Right renal pelvis (tissue), 4 donors: ENCODE measurements at places on chromosomes 5 and 9. TPM values are rescaled to one million over a fixed set of nuclear protein-coding genes. Genes with fewer than 3 reads are reported as not detected.

GRCh38 chr9:13332571-13332970 lies 53.1 kb upstream of the MPDZ start:
- no peak for DNase-seq

- no peak for DNase-seq
Observed at GRCh38 chr9:131691969-131692611, 47.8 kb downstream of the RAPGEF1 start.

DNA sequence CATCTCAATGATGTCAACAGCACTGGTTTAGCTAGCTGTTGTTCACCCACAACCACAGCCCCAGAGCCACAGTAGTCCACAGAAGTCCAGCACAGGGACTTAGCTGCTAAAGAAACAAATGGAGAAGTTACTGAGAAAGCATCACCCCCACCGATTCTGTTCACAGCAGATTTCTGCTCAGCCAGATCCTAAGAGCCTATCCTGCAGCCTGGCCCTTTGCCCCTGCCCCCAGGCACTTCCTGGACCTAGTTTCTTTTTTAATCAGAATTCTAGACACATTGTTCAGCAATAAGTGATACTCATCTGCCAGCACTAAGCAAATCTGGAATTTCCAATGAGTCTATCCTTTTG lies 7.4 kb downstream of the B4GALT1 start:
- DNase-seq, result no peak

DNA sequence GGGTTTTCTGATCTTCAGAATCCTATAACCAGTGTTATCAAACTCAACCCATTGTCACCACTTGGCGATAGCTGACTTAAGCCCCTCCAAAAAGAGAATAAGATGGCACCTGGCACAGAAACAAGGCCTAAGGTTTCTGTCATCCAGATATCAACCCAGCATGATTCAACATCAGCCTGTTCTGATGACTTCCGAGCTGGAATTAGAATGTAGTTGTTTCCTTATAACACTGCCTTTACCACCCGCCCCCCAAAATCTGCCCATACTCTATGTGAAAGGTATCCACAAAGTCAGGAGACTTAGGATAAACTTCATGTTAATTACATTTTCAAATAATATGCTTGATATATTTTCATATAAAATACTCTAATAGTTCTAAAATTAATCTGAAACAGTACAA lies 5.2 kb downstream of the KLF9 start:
- DNase-seq, result no peak

GRCh38 chr9:7982907-7983306 lies 183.3 kb upstream of the DMAC1 start:
- DNase-seq, result no peak

GRCh38 chr5:171405615-171406014 lies 13.8 kb upstream of the FGF18 start:
- DNase-seq, result no peak

The RIC1 gene
- 29.7 TPM for polyA plus RNA-seq

DNA sequence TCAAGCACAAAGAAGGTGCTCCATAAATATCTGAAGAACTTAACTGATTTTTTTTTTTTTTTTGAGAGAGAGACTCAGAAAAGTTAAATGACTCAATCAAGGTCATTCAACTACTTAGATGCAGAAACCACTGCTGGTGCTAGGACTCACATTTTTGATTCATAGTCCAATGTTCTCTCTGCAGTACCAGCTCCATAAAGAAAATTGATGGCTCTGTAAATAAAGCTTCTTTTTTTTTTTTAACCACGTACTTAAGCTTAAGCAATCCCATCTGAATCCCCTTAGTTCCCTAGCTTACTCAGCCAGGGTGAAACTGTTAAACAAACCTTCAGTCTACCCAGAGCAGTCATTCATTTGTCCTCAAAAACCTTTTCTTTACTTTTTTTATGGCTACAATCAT lies 657.0 kb upstream of the WWC1 start:
- no peak for DNase-seq

The SLC25A2 gene
- not detected for polyA plus RNA-seq

The ANKRD31 gene
- polyA plus RNA-seq, result 0.51 TPM
